ENCODE measurements at places on chromosomes 2 and 18.

DNA sequence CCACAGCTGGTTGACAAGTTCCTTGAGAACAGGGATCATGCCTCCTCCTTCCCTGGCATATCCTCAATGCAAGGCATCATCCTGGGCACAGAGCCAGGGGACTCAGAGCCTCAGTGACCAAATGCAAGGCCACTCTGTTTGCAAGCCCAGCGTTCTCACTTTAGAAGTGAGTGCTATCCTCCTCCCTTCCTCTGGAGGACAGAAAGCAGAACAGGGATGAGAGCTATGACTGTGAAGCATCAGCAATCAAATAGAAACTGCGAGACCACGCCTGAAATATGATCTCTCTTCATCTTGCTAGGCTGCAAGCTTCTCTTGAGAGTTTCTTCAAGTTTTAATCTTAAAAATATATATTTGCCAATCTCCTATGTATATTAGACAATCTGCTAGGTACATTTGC lies 119.8 kb downstream of the LRATD1 start:
- DNase-seq: no peak

DNA sequence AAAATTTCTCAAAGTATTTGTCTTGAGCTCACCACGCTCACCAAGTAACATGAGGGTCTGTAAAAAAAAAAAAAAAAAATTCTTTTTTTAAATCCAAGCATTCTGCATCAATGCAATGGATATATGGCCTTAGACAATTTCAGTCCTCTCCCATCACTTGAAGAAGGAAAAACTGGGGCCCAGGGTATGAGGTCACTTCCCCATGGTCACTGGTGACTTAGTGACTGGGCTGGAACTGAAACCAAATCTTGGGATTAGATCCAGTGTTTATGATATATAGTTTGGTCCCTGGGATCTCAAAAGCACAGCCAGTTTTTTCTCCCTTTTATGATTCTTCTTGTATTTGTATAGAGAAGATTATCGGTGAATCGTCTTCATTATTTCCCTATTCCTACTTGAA lies 477.9 kb upstream of the TNP1 start:
- DNase-seq: no peak

DNA sequence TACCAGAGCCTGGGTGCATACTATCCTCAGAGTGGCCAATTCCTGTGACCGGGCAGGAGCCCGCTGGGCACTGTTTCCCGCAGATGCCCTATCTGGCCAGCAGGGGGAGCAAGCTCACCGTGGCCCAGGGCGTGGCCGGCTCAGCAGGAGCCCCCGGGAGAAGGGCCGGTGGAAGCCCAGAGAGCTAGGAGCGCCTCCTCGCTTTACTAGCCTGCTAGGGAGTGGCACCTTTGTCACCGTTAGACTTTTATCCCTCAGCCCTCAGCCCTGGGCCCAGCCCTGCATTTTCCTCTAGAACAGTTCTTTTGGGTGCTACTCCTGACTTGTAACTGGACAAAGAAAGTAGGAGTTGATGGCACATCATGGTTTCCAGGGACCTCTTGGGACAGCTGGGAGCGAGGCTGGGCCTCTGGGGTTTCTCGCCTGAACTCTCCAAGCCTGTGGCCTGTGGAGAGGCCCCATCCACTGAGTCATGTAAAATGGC lies 24.0 kb downstream of the TMEM177 start:
- peak; percentile 77 for DNase-seq

DNA sequence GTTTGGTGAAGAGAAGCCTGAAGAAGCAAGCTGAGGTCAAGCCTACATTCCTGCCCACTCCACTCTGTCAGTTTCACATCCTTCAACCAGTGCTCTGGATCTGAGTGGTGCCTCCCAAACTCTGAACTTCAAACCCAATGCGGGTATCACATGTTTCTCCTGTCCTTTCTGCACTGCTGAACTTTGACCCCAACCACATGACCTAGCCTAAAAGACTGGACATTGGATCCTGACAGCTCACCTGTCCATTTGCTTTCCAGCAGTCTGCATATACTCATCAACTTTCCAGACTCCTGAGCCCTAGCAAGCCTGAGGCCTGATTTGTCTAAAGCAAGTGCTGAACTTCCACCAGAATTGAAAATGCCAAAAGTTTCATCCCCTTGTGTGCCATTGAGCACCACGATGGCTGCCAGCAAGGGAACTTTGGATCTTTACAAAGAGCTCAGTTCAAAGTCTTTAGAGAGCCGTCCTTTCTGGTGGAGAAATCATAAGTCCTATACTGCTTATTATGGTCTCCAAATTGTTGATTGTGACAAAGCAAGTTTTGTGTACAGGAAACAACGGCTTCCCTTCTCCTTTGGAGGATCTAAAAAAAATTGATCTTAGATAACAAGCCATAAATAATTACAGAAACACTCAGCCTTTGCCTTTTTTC lies 37.6 kb upstream of the ITGA6 start:
- DNase-seq: no peak

DNA sequence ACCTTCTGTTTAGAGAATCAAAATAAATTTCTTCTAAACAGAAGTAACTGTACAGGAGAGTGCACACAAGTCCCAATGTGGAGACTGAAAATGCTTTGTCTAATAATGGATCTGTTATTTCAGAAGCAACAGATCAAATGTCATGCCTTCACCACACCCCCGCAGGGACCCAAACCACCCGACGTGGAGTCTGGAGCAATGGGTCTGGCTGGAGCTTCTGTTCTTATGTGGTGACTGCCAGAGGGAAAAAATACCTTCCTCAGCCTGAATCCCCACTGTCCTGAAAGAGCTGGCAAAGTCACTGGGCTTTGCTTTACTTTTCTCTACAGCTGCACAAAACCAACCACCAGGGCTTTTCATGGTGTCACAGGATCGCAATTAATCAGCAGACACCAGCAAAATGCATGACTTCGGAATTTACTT lies 119.0 kb upstream of the ZFP36L2 start:
- DNase-seq: no peak

GRCh38 chr2:3062476-3063260 lies 314.9 kb downstream of the EIPR1 start:
- DNase-seq: no peak

- DNase-seq: no peak
These were observed 2.1 kb upstream of the HAAO start for GRCh38 chr2:42794271-42795046.
